ENCODE measurements at places on chromosomes 5 and 9.

GRCh38 chr9:21154018-21154608, 12.3 kb downstream of the IFNA21 start:
- DNase-seq = no peak

DNA sequence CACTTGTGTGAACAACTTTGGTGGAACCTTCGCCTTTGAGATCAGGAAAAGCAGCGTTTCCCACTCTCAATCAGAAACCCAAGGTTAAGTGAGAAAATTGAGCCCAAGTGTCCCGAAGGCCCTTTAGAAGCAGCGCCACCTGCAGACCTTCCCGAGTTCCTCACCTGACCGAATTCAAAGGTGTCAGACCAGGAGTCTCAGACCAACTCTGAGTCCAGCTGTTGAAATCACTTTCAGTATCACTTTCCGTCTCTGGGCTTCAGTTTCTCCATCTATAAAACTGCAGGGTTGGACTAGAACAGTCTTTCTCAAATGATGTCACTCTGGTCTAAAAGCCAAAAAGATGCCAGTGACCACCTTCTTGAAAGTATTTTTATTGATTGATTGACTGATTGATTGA, 31.7 kb upstream of the GRHPR start:
- DNase-seq = no peak

- DNase-seq = no peak
Measured at GRCh38 chr9:106322706-106323245, 540.2 kb upstream of the ZNF462 start.

DNA sequence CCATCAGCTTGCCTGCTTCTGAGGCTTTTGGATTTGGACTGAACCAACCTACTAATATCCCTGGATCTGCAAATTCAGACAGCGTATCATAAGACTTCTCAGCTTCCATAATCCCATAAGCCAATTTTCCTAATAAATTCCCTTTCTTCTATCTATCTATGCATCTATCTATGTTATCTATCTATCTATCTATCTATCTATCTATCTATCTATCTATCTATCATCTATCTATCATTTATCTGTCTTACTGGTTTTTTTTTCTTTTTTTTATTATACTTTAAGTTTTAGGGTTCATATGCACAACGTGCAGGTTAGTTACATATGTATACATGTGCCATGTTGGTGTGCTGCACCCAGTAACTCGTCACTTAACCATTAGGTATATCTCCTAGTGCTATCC, 2045.4 kb upstream of the CDH6 start:
- no peak for DNase-seq

- DNase-seq = no peak
Measured at GRCh38 chr9:121825031-121825691, 173.7 kb downstream of the DAB2IP start.

DNA sequence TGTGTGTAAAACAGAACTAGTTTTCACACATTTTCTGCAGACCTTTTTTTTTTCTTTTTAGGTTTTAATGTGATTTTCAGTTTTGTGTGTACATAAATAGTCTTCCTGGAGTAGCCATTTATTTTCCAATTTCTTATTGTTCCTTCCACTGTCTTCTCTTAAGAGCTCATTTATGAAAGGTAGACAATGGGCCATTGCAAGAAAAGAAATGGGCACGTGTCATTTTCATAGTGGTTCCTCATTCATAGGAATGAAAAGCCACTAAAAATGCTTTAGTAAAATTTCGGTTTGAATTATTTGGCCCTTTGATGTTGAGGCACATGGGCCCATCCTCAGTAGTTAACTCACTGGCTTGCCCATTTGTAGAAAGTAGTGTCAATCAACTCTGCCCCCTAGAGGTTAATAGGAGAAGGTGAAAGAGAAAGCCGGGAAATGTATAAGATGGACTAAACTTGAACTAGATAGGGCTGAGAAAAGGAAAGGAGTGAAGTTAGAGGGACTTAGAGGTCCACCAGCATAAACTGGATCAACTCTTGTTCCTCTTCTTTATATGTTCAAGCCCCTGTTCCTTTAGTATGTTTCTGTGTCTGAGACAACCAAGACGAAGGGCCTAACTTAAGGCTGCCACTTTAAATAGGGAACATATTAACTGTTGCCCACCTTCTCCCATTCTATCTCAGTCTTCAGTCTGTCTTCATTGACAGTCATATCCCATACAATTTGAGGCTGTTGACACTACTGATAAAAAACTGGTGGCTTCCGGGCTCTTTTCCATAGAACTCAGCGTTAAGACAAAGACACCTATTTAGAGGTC, 72.6 kb downstream of the SMARCA2 start:
- DNase-seq = no peak

- no peak for DNase-seq
Measured at GRCh38 chr9:94892675-94893074, 166.2 kb downstream of the AOPEP start.

DNA sequence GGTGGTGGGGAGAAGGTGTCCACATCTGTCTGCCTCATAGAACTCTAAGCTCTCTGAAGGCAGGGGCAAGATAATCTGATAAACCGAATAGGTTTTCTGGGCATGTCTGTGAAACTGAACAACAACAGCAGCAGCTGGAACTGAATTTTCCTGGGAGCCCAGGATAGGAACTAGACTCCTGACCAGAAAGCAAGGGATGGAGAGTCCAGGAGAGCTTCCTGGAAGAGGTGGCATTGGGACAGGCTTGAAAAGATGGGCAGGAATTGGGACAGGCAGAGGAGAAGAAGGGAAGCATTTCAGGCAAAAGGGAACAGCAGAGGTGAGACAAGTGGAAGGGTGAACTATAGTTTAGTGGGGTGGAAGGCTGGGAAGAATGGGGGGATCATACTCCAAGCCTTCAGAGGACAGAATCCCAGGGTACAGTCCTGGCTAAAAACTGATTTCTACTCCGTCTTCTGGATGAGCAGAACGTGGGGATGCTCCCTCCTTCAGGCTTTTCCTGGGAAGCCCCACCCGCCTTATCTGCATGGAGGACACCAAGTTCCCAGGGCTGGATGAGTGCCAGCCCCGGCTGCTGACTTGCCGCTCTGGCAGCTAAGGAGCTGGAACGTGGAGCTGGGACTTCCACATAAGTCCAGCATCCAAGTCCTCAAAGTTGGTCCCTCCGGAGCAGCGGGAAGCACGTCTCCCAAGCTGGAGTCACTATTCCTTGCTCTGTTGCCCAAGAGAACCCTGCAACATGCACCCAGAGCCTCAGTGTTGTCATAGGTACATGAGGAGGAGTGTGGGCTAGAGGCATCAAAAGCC, 13.9 kb upstream of the KIF12 start:
- no peak for DNase-seq

- no peak for DNase-seq
Measured at GRCh38 chr5:6484446-6484845, 35.8 kb downstream of the UBE2QL1 start.

DNA sequence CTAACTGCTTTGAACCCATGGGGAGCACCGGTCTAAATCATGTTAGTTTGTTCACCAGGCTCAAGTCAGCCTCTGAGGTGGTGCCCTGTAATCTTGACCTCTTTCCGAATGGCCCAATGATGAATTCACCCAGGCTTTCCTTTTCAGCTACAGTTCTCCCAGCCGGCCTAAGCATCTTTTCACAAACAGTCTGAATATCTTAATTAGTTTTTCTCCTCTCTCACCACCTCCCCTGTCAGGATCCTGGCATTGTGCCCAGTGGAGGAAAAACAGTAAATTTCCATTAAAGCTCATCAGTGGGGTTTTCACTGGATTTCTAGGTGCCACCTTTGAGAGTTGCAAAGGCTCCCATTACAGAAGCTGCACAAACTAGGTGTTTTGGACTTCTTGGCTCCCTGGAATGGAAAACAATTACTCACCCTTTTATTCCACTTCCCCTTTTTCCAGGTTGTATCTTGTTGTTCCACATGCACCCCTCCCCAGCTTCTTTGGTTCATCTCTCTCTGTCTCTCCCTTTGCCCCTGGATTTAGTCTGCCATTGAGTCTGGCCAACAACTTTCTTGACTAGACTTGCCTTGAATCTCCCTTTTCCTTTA, 69.4 kb upstream of the ADAMTSL1 start:
- DNase-seq = no peak

DNA sequence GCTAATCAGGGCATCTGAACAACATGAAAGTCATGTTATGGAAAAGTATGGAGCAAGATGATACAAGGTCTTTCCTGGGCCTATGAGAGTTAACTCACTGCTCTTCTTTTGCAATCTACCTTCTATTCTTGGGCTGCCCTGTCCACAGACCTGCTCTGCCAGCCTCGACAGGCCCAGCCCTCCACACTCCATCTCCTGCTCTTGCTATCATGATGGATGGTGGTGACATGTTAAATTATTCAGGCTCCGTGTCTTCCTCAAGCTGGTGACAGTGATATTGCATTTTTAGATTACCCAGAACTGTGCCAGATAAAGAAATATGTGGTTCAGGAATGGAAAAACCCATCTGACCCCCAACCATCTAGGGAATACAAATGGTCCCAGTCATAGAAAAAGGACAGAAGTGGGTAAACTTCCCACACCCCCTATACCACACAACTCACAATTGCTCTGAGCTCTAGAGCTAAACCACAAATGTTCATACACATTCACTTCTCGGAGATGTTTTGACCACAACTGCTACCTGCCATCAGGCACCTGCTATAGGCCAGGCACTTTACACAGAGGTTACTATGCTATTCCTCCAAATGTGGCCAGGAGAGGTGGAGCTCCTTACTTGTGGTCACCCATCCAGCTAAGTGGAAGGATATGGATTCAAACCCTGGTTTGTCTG, 311.3 kb downstream of the ASTN2 start:
- no peak for DNase-seq

GRCh38 chr9:132586830-132587591, 4.6 kb downstream of the BARHL1 start:
- DNase-seq = no peak

GRCh38 chr9:31355159-31355882, 1029.1 kb upstream of the ACO1 start:
- DNase-seq = no peak

GRCh38 chr5:76544268-76544926, 78.8 kb downstream of the F2RL2 start:
- no peak for DNase-seq

GRCh38 chr5:108655750-108656450, 91.8 kb upstream of the FER start:
- no peak for DNase-seq

DNA sequence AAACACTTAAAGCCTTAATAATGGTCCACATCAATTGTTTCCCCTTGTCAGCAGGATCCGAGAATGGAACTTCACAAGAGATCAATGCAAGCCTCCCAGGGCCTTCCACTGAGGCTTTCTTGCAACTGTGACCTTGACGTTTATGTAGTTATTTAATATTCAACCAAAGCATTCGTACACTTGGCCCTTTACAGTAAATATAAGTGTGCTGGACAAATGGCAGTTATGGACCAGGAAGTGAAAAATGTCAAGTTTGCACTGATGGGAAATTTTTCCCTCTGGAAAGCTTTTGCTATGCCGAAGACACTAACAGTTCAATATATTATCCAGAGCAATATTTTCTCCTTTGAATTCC, 101.8 kb downstream of the TTLL11 start:
- no peak for DNase-seq

DNA sequence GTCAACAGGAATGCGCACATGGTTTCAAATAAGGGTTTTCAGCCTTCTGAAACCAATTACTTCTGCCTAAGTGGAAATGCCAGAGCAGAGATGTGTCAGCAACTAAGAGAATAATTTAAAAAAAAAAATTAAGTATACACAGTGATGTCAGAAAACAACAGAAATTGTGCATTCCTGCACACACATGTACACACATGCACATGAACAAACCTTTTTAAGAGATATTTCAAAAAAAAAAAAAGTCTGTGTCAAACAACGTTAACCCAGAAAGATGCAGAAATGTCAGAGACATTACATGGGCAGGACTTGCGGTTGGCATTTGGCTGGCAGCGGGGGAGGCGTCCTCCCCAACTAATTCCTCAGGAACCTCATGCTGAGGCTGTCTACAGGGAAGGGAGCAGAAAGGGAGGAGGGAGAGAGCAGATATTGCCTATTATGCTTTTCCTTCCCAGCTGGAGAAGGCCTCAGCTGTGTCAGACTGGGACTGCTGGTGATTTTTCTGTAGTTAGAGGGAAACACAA, 536.9 kb upstream of the WWC1 start:
- DNase-seq = no peak

GRCh38 chr9:118533850-118534249, 829.6 kb downstream of the TLR4 start:
- no peak for DNase-seq

GRCh38 chr9:15333376-15333881, 26.4 kb upstream of the TTC39B start:
- no peak for DNase-seq

DNA sequence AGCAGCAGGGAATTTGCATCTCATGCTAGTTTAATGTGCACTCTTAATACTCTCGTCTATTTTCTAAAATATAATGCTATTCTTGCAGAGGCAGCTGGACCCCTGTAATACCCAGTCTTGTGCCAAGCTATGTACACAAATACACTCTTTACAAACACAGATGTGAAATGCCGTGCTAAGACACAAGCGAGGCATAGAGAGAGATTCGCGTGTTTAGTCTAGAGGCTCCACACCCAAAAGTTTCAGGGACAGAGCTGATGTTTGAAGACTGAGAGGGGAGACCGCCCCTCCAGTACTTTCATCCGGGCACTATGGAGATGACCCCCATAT, 1.2 kb downstream of the DPYSL3 start:
- DNase-seq = no peak

GRCh38 chr9:7721291-7721690, 78.3 kb downstream of the DMAC1 start:
- no peak for DNase-seq

GRCh38 chr5:83354958-83355357, 116.6 kb upstream of the VCAN start:
- DNase-seq = no peak
